ENCODE measurements at places on chromosomes 5 and 9. TPM values are rescaled to one million over a fixed set of nuclear protein-coding genes. Genes with fewer than 3 reads are reported as not detected.

Gene HRH2
- total RNA-seq = not detected

Gene CD180
- not detected for total RNA-seq

Gene BARHL1
- total RNA-seq = not detected

Gene NR6A1
- total RNA-seq = 1.6 TPM

Gene HTR1A
- not detected for total RNA-seq

Gene CCDC107
- total RNA-seq = 5.5 TPM

Gene SLCO4C1
- not detected for total RNA-seq

Gene PAPPA
- 79.6 TPM for total RNA-seq

Gene SLC46A2
- total RNA-seq = not detected

Gene SH3RF2
- 60.9 TPM for total RNA-seq

Gene CHSY3
- 9.5 TPM for total RNA-seq

Gene FGD3
- 2.0 TPM for total RNA-seq

Gene SLC36A2
- not detected for total RNA-seq

Gene PCDHGA1
- 0.22 TPM for total RNA-seq

Gene NDST1
- total RNA-seq = 65.2 TPM

Gene PCDHAC1
- 0.39 TPM for total RNA-seq

Gene SPTAN1
- 444 TPM for total RNA-seq

Gene SAP30L
- total RNA-seq = 22.9 TPM
